ENCODE measurements at places on chromosomes 13 and 19. TPM values are rescaled to one million over a fixed set of nuclear protein-coding genes. Genes with fewer than 3 reads are reported as not detected.

- H3K4me3 ChIP-seq: no peak overlapping the region
- no peaks in the 10 kb centered on the region for H3K27me3 ChIP-seq
- DNase-seq: no peak
- no peaks in the 10 kb centered on the region for H3K36me3 ChIP-seq
- H3K4me1 ChIP-seq: no peaks in the 10 kb centered on the region
Measured at GRCh38 chr13:103351035-103351828, 285.0 kb upstream of the SLC10A2 start.

Gene NOTCH3
- 376 TPM for total RNA-seq

Gene RNF225
- total RNA-seq: not detected

DNA sequence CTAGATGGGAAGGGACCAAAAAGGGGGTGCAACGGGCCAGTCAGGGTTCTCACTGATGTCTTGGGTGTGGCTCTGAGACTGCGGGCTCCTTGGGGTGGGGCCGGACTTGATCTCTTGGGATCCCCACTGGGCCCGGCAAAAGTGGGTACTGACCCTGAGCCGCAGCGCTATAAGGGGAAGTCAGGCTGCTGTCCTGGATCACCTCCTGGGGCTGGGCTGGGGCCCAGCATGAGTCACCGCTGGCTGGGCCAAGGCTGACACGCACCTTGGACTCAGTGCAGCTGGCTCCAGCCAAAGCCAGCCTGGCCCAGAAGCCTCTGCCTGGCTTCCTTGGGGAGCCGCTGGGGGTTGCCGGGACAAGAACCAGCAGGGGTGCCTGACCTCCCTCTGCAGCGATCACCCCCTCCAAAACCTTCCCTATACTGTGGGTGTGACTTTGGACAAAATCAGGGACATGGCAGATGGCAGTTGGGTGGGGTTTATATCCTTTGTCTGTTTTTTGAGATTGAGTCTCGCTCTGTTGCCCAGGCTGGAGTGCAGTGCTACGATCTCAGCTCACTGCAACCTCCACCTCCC, 617 bp upstream of the IQCN start:
- no peaks in the 10 kb centered on the region for H3K27me3 ChIP-seq
- H3K4me1 ChIP-seq: no peaks in the 10 kb centered on the region
- H3K27ac ChIP-seq: no peak overlapping the region
- H3K4me3 ChIP-seq: no peak overlapping the region
- peak; percentile 94 for DNase-seq

Gene SIGLEC10
- 4.6 TPM for total RNA-seq

Gene ZIC2
- total RNA-seq: not detected

DNA sequence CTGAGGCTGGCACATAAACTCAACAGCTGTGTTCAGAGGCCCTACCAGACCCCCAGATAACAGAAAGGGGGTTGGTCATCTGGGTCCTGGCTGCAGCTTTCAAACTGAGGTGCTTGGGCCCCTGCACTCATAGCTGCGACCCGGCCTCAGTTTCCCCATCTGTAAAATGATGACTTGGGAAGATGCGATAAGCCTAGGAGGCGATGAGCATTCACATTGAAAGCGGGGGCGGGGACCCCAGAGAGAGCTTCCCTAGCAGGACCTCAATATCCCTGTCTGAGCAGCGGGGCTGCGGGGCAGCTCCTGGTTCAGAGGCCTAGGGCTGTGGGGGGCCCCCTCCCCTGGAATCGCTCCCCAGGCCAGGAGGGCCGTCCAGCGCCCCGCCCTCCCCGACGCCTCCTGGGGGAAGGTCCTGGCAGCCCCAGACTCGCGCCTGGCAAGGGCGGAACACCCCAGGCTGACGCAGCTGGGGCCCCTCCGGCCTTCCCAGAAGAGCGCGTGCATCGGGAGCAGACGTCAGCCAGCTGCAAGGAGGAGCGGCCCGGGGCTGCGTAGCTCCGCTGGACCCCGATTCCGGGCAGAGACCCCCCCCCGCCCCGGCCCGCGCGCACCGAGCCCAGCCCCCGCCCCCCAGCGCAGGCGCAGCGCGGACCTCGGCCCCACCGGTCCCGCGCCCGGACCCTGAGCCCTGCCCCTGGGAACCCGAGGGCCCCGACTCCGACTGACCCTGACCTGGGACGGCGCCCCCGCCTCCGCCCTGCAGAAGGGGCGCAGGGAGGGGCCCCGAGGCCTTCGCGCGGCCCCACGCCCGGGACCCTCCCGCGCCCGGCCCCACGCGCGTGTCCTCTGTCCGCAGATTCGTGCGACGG, 3.5 kb downstream of the FSTL3 start:
- H3K27me3 ChIP-seq: no peaks in the 10 kb centered on the region
- no peaks in the 10 kb centered on the region for H3K4me1 ChIP-seq
- peak overlapping the region; percentile 60 for H3K4me3 ChIP-seq
- peak; percentile 93 for DNase-seq
- peak overlapping the region; percentile 52 for H3K27ac ChIP-seq
- H3K36me3 ChIP-seq: no peaks in the 10 kb centered on the region

Gene ZNF134
- total RNA-seq: 13.1 TPM

DNA sequence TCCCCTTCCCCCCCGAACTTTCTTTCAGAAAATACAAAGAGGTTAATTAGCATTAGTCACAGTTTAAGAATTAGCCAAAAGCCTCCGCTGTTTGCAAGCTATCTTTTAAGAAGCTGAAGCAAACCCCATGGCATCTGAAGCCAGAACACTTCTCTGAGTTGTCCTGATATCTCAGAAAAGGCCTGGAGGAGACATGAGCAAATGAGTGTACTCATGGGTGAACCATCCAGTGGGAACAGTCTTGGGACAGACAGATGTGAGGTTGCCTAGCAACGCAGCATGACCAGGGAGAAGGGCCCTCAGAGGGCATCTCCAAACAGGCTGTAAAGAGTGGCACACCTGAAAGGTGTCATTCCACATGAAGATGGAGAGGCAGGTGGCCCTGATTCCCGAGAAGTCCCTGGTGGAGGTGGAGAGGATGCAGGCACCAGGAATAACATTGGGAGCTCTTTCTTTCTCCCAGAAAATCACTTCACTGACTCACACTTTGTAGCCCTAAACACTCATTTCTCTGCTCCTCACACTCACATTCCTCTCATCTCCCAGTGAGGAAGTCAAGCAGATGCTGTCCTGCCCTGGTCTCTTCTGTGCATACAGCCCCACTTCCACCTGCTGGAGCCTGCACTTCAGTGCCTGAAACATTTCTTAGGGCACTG, 87.0 kb upstream of the TSHZ3 start:
- H3K4me1 ChIP-seq: no peaks in the 10 kb centered on the region
- no peak overlapping the region for H3K27ac ChIP-seq
- no peak overlapping the region for H3K4me3 ChIP-seq
- H3K36me3 ChIP-seq: no peaks in the 10 kb centered on the region
- no peak for DNase-seq

Gene TNFRSF19
- total RNA-seq: 4.3 TPM

GRCh38 chr19:28519952-28520861, 692.7 kb downstream of the UQCRFS1 start:
- no peak for DNase-seq
- no peak overlapping the region for H3K4me3 ChIP-seq
- H3K27ac ChIP-seq: no peak overlapping the region
- H3K27me3 ChIP-seq: no peaks in the 10 kb centered on the region
- H3K4me1 ChIP-seq: no peaks in the 10 kb centered on the region

Data from aorta (tissue), 5 donors.